ENCODE measurements at places on chromosomes 7 and 10. TPM values are rescaled to one million over a fixed set of nuclear protein-coding genes. Genes with fewer than 3 reads are reported as not detected.

Gene STEAP1B
- total RNA-seq = not detected

Gene MMP21
- total RNA-seq = not detected

- DNase-seq = peak; percentile 82
Measured at GRCh38 chr10:30433730-30434272, at the start of gene MAP3K8. Gene MAP3K8 (plus strand): TSS chr10:30434184. CDS start chr10:30438939, 4,755 bp downstream.

DNA sequence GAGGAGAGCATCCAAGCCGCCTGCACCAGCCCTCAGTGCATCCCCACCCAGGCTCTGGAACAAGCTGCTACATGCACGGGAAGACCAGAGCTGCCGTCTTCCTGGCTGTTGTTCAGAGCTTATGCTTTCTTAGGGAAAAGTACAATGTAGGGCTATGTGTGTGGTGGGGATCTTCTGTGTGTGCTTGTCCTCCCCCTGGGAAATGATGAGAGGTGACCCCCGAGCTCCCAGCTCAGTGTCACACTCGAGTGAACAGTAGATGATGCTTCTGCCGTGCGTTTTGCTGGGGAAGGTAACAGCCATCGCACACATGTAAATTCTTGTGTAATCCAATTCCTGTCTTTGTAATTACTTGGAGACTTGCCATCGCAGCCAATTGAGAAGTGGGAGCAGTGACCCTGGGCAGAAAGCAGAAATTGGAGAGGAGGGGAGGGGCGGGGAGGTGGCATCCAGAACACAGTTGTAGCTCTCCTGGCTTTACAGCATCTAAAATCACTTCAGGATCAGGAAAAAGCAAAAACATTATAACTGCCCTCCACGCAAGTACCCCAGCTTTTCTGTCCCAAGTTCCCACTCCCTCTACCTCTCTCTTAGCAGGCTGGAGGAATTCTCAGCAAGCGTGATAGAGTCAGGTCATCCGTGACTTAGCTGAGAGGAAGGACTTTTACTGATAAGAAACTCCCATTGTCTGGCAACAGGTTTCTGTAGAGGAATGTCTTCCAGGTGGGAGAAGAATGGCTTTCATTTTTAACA, 149.6 kb downstream of the TCF7L2 start:
- DNase-seq = no peak

DNA sequence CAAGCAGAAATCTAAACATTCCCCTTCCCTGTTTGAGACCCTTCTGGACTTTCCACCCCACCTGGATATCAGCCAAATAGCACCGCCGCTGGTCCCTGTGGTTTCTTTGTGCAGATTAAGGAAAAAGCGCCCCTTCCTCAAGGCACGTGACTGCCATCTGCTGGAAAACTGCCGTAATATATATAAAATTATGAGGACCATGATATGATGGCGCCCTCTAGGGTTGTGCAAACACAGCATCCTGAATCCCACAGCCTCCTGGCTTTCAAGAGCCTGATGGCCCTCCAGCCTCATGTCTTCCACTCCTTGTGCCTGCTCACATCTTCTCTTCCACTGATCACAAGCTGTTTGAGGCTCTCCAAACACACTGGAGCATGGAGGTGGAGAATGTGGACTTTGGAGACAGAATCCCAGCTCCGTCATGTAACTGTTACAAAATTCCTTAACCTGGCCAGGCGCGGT, 121.3 kb downstream of the MYL10 start:
- DNase-seq = peak; percentile 64

GRCh38 chr10:22622242-22622806, 92.1 kb downstream of the PIP4K2A start:
- no peak for DNase-seq

- no peak for DNase-seq
Measured at GRCh38 chr7:26156451-26157420, 4.7 kb downstream of the NFE2L3 start.

DNA sequence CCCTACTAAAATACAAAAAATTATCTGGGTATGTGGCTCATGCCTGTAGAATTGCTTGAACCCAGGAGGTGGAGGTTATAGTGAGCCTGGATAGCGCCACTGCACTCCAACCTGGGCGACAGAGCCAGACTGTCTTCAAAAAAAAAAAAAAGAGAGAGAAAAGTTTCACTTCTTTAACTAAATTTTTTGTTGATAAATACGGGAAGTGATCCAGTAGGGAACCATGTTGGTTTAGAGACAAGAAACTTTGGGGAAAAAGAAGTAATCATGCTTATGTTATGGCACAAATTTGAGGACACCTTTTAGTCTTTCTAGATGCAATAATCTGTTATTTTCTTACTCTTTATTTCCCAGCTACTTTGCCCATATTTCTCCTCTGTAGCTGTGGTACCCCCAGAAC, 309.7 kb downstream of the TYW1 start:
- DNase-seq = no peak
